ENCODE measurements at places on chromosomes 7 and 10.

GRCh38 chr7:7504910-7505704 is 30.6 kb downstream of the COL28A1 start:
- no peak for DNase-seq

DNA sequence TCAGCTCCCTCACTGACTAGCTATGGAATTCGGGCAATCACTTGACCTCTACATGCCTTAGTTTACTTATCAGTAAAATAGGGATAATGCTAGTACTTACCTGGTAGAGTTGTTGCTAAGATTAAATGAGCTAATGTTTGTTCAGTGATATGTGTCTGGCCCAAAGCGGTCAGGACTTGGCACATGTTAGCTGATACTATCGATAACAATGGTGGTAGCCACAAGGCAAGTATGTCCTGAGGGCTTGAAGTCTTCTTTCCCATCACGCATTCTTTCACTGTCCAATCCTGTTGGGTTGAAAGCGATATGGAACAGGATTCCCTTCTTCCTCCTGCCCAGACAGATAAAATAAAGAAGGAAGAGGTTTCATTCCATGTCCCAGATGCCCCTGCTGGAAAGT is 25.5 kb upstream of the MXI1 start:
- DNase-seq: no peak

GRCh38 chr7:1385809-1386622 is 73.3 kb downstream of the MICALL2 start:
- DNase-seq: no peak

- DNase-seq: no peak
Observed at GRCh38 chr10:76675951-76676587, 961.5 kb downstream of the KCNMA1 start.

DNA sequence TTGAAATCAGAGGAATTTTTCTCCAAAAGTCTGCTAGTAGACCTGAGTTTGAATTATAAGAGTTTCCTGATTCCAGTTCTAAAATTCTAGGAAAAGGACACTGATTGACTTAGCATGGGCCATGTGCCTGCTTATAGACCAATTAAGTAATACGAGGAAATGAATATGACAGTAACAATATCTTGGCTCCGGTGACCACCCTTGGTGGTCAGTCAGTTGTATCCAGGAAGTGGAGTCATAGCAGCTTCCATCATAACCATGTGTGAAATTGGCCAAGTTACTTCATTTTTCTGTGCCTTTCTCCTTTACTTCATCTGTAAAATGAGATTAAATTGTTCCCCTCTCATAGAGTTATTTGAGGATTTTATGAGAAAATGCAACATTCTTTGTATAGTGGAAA is 66.9 kb downstream of the MTPAP start:
- DNase-seq: no peak

GRCh38 chr10:133400624-133401424 is 6.9 kb downstream of the MTG1 start:
- no peak for DNase-seq

- DNase-seq: no peak
Observed at GRCh38 chr7:50455658-50456057, 5.5 kb upstream of the FIGNL1 start.

- no peak for DNase-seq
Observed at GRCh38 chr7:158633055-158633956, 45.7 kb upstream of the PTPRN2 start.

DNA sequence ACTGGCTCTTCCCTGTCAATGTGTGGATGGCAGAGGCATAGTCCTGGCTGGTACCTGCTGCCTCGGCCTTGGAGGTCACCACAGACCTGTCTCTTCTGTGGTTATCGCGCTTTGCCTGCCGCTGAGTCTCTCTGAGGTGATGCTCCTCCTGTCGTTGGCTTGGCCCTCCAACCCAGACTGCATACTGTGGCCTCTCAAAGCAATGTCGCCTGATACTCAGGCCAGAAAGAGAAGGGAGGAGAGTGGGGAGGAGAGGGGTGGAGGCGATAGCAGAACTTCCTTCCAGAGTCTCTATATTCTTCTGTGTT is 133.2 kb upstream of the KCNMA1 start:
- no peak for DNase-seq

- no peak for DNase-seq
Observed at GRCh38 chr7:40213856-40214255, 79.1 kb downstream of the SUGCT start.

DNA sequence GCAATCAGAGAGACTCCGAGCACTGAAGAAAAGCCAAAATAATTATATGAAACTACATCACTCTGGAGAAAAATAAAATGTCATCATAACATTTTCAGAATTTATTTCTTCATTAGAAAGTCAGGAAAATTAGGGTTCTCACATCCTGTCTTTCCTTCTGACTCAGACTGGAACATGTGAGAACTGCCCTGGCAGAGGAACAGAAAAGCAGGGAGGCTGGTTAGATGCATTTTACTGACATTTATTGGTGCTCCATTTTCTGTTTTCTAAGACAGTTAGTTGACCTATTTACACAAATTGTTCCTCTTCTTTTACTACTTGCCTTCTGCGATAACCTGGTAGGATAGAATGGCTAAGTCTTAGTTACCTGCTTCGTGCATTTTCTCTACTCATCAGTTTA is 58.6 kb upstream of the ANK3 start:
- DNase-seq: no peak

- DNase-seq: no peak
Observed at GRCh38 chr10:62348029-62348428, 26.1 kb upstream of the ZNF365 start.

GRCh38 chr7:155558961-155559360 is 12.6 kb upstream of the CNPY1 start:
- no peak for DNase-seq

GRCh38 chr7:44463169-44463808 is 27.2 kb downstream of the NUDCD3 start:
- DNase-seq: no peak

DNA sequence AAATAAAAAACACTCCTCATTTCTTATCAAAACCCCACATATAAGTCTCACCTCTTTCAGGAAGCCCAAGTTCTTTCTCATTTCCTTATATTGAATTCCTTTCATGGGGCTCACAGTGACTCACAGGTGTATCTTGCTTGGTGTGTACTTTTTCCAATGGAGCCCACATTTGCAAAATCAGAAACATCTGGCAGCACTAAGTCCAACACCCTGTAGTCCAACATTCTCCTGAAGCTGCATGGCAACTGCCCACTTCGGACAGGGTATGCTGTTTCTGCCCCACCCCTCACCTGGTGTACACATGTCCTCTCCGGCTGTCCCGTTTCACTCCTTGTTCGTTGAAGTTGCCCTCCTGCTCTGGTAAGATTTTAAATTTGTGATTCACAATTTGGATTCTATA is 544.1 kb downstream of the SORCS3 start:
- no peak for DNase-seq

- DNase-seq: no peak
Observed at GRCh38 chr7:74560086-74560719, 97.3 kb upstream of the GTF2I start.

DNA sequence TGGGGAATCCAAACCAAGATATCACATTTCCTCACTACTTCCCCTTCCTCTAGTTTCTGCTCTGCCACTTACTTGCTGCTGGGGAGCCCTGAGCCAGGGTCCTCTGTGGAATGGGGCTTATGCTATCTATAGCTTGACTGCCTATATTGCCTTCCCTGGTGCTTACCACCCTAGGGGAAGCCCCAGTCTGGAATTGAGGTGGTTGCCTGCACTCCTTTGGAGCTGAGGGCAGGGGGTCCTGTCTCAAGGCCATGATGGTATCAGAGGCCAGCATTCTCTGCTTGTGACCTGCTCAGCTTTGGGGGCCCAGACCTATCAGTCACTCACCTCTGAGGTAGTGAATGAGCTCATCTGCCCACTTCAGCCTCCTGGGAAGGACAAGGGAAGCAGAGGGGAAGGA is 29.3 kb upstream of the INMT start:
- no peak for DNase-seq

DNA sequence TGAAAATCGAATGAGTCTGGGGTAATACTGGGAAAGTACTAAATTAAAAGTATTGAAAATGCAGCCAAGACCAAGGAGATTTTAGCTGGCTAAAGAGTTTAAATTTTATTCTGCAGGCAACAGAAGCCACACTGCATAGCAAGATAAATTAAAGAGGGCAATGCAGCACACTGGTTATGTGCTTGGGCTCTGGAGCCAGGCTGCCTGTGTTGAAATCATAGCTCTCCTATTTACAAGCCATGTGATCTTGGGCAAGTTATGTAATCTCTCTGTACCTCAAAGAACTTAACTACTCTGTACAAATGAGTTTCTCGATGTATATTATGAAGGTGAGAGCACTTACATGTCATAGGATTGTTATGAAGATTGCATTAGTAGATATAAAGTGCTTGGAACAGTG is 9.9 kb downstream of the SLC25A13 start:
- no peak for DNase-seq

DNA sequence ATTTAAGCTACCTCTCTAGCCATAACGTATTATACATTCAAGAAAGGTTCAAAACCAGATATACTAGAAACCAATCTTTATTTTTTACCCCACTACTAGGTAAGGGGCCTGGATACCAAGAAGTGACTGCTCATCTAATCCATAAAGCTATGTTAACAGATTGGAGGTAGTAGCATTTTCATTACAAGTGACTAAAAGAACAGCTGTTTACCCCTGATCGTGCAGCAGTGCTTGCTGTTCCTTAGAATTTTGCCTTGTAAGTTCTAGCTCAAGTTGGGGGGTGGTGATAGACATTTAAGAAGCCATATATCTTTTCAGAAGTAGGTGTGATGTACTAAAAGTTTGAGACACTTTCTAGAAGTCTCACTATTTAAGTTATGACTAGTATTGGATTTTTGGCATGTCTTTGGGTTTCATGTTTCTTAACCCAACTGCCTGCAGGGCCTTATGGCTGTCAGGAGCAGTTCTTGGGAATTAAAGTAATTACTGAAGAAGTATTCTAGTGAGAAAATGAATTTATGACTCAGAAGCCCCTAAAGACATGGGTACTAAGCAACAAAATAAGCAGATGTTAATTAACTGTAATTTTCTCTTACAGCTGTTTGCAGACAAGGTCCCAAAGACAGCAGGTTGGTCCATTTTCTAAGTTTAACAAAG is 2.3 kb downstream of the PPIA start:
- DNase-seq: no peak

- peak; percentile 48 for DNase-seq
Observed at GRCh38 chr7:116500078-116500853, 728 bp downstream of the CAV2 start.

DNA sequence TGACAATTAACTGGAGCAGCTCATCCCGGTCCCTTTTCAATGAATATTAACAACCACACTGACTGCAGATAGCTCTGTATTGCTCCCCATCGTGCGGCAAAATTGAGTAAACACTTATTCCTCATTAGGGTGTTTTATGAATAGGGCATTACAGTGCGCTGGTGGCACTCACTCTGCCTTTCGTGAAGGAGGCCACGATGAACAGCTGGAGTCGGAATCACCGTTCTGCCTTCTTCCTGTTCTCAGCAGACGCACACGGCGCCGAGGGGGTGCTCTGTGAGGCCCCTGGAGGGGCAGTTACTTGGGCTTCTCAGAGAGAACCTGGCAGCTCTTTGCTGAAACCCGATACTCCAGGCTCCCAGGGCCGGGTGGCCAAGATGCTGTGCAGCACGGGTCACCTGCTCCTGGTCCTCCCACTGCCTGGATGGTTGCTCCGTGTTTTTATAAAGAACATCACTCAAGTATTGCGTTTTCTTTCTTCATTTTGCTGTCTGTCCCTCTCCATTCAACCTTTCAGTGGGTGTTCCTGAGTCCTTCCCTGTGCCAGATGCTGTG is 241.9 kb downstream of the GLRX3 start:
- no peak for DNase-seq

DNA sequence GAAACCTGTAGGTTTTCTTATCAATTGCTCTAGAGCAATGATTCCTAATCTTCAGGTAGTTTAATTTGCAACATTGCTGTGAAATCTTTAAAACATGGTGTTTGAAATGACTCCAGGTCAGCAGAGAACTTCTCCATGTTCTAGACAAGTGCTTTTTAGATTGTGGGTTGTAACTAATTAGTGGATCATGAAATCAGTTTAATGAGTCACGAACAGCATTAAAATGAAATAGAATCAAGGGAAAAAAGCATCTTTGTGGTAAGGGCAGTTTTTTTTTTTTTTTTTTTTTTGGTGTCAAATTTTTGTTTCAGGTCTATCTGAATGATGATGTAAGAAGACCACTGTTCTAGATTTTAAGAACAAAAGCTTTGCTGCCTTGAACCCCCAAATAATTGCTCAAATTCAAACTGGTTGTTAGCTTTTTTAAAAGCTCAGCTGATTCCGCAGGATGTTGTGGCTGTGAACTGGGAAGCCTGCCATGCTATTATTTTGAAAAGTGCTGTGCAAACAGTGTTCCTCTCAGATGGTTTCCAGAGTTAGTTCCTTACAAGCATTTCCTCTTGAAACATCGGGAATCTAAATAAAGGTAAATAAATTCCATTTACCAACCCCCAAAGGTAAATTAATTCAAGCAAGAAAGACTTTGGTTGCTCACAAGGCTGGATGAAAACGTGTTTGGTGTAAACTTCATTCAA is 13.1 kb upstream of the PDK4 start:
- DNase-seq: peak; percentile 8

- DNase-seq: no peak
Observed at GRCh38 chr10:76763376-76763775, 874.2 kb downstream of the KCNMA1 start.

DNA sequence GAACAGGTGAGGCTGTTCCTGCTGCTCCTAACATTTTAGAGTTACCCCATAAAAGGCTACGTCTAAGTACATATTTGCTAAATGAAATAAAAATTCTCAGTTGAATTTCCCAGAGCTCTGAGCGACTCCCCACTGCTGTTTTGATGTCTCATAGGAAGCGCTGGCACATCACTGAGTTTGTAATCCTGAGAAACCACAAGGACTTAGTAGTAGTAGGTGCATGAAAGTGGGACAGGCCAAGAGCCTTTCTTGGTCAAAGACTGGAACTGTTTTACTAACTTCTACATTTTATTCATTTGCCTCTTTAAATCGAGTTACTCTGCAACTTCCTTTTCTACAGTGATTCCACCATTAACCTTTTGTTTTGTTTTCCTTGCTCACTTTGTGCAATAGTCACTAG is 85.9 kb downstream of the XPNPEP1 start:
- DNase-seq: no peak

DNA sequence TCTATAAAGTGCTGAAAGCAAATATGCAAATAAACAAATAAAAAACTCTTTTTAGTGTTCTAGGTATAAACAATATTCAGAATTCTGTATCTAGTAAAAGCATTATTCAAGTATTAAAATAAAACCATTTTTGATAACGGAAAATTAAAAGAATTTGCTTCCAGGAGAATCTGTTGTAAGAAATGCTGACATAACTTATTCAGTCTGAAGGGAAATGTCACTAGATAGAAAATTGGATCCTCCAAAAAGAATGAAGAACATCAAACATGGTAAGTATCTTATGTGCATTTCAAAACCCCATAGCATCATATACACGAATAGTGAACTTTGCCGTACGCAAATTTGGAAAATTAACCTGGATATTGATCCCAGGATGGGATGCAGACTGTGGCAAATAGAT is 506.7 kb downstream of the GLRX3 start:
- no peak for DNase-seq

GRCh38 chr10:96718304-96718990 is 1.9 kb downstream of the PIK3AP1 start:
- DNase-seq: no peak

GRCh38 chr10:132690401-132690800 is 95.5 kb downstream of the NKX6-2 start:
- DNase-seq: no peak

- DNase-seq: peak; percentile 98
Observed at GRCh38 chr7:107169120-107170050, 582 bp downstream of the HBP1 start.
